ENCODE measurements at places on chromosomes 2 and 18.

- no peak for DNase-seq
Measured at GRCh38 chr2:96325884-96326255, 753 bp downstream of the ITPRIPL1 start.

DNA sequence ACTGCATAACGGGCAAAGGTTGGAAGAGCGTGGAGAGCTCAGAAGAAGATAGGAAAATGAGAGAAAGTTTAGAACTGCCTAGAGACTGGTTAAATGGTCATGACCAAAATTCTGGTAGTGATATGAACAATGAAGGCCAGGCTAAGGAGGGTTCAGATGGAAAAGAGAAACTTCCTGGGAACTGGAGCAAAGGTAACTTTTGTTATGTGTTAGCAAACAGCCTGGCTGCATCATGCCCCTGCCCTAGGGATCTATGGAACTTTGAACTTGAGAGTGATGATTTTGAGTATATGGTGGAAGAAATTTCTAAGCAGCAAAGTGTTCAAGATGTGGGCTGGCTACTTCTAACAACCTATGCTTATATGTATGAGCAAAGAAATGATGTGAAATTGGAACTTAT lies 44.4 kb upstream of the SPATS2L start:
- no peak for DNase-seq

DNA sequence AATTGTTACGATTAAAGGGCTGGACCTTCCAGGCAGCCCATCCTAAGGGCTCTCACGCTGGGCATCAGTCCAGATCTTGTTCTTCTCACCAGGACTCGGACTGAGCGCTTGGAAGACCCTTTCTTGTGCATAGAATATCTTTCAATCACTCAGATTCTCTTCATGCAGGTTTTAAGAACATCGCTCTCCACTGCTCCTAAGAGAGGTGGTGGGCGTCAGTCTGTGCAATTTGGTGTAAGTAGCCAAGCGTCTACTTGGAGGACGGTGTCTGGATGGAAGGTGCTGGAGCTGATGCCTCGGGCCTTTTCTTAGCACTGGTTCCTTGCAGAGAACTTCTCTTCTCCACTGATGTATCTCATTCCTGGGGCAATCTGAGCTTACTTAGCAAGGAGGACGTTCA lies 68.7 kb downstream of the ASB1 start:
- DNase-seq, result no peak

DNA sequence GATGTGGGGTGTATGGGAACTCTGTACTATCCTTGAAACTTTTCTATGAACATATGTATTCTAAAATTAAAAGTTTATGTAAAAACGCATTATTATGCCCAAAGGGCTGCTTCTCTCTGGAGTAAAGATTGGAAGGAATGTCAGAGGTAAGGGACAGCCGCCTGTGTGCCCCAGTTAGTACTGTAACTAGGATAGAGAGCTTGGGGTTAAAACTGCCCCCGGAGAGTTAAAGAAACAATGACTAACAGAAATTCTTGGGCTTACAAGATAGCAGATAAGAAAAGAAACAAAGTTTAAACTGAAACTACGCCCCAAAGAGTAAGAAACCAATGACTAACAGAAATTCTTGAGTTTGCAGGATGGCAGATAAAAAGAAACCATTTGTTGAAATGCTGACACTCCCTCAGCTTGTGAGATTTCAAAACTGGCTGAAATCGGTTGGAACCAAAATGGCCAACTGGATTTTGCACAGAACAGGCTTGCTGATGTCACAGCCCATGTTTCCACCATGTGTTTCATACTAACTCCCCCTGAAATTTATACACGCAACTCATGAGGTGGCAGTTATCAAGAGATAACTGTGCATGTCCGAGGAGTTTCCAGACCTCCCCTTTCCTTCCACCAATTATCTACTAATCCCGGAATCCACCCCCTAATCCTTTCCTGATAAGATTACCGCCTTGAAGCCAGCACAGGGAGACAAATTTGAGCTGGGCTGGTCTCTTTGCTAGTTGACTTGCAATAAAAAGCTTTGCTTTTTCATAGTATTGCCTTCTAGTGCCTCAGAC lies 8.7 kb upstream of the TXNDC2 start:
- no peak for DNase-seq

DNA sequence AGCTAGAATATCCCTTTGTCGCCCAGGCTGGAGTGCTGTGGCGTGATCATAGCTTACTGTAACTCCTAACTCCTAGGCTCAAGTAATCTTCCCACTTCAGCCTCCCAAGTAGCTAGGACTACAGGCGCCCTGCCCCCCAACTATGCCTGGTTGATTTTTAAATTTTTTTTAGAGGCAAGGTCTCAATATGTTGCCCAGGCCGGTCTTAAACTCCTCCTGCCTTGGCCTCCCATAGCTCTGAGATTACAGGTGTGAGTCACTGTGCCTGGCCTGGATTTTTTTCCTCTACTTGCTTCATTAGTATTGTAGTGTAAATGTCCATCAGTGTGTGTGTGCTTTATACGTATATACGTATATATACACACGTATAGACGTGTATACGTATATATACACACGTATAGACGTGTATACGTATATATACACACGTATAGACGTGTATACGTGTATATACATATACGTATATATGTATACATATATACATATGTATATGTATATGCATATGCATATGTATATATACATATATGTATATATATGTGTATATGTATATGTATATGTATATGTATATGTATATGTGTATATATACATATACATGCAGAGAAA lies 124.4 kb downstream of the DIS3L2 start:
- DNase-seq, result no peak

- DNase-seq, result no peak
Measured at GRCh38 chr2:160870729-160871465, 289.3 kb upstream of the TANK start.

DNA sequence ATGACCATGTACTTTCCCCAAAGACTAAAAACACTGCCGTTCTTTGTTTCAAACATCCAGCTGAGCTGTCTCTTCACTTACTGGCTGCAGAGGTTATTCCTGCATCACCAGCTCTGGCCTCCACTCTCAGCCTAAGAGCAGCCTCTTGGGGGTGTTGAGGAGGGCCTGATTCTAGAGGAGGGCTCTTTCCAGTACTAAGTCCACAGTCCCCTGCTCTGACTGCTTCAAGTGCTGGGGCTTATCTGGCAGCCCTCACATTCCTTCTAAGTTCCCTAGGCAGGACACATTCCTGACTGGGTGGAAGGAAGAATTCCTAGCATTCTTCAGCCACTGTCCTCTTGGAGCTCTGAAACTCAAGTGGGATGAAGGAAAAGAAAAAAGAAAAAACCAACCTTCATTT lies 32.9 kb upstream of the EHBP1 start:
- DNase-seq, result no peak

DNA sequence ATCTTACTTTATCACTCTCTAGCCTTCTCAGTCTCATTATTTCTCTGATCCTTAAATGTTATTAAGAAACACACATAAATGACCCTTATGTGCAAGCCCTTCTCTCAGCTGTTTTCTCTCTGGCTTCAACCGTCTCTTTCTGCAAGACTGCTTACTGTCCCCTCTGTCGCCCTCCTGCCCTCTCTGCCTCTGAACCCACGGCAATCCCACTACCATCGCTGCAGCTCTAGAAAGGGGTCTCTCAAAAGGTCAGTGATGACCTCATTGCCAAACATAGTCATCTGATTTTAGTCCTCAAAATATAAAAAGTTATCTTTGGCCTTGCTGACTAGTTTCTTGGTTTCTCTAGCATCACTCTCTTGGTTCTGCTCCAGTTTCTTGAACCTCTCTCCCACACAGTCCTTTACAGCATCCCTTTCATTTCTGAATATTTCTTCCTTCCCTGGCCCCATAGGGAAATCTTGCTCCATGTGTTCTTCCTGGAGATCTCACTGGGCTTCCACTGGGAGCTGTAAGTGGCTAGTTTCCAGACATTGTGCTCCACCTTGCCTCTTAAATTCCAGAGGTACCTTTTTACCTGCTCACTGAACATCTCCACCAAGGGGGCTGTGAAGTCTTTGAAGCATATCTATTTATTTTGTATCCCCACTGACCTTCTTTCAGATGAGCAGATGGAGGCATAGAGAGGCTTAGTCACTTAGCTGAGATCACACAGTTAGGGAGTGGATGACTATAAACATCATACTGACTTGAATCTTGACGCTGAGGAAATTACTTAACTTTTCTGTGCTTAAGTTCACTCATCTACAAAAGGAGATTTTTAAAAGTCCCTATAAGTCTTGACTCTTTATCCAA lies 96.2 kb downstream of the PDE1A start:
- no peak for DNase-seq

DNA sequence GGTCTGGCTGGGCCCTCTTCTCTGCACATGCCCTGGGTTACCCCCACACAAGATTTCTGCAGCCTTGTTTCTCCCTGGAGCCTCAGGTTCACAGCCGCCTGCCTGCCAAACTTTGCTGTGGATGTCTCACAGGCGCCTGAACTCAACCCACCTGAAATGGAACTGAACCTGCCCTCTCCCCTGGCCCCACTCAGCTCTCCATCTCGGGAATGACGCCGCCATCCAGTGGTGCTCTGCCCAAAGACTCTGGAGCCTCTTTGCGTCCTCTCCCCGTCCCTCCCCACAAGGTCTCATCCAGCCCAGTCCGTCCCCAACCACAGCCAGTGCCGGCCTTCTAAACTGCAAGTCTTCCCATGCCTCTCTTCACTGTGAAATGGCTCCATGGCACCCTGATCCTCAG lies 29.1 kb downstream of the EMX1 start:
- no peak for DNase-seq

Measured in stimulated activated CD8-positive, alpha-beta memory T cell treated with anti-CD3 and anti-CD28 coated beads, Interleukin-4, amount 100 ng/mL, for 4 hours (primary cell).